MG63 (cell line): ENCODE measurements at places on chromosomes 7 and 10.
A peak's percentile ranks its signal among the peaks of the same experiment; 100 is the strongest.

GRCh38 chr7:45190406-45191165, 33.0 kb downstream of the RAMP3 start:
- DNase-seq, result no peak

- no peak for DNase-seq
These were observed 1.1 kb downstream of the ZNF511 start for GRCh38 chr10:133309720-133310398.

GRCh38 chr10:108597031-108597430, 1326.3 kb downstream of the XPNPEP1 start:
- DNase-seq, result no peak

- DNase-seq, result peak; percentile 25
These were observed 299.6 kb upstream of the SP4 start for GRCh38 chr7:21128062-21128817.

DNA sequence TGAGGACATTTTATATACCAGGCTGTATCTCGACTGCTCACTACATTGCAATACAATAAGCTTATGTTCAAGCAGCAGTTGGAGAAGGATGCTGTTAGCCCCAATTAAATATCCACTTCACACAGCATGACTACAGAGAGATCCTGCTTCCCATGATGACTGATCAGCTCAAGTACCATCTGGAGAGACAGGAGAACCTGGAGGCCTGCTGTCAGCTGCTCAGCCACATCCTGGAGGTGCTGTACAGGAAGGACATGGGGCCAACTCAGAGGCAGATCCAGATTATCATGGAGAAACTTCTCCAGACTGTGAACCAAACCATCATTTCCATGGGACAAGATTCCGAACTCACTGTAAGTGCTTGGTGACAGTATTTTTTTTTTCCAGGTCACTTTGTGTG, 22.5 kb downstream of the RNF133 start:
- DNase-seq, result no peak

GRCh38 chr7:30890226-30890625, 21.4 kb upstream of the AQP1 start:
- no peak for DNase-seq

DNA sequence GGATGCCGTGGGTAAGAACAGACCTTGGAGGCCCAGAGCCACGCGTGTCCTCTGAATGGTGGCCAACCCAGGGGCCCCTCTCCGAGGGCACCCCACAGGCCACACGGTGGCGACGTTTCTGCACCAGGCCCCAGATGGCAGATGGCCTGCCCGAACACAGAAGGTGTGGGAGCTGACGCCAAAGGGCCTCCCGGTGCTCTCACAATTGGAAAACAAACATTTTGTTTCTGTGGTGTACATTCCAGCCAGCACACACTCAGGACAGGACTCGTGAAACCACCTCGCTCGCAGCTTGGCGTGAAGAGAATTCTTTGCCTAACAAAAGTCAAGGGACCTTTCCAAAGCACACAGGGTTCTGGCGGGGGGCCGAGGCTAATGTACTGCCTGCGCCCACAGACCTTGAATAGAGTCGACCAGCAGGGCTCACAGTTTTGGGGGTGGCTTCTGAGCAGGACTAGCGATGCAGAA, 112.1 kb downstream of the FAM53B start:
- no peak for DNase-seq

GRCh38 chr7:73308074-73308664, 457 bp downstream of the NSUN5 start:
- DNase-seq, result no peak

GRCh38 chr10:48791267-48791928, 106.7 kb downstream of the WDFY4 start:
- DNase-seq, result no peak

- DNase-seq, result no peak
These were observed 399.0 kb downstream of the DNAJB6 start for GRCh38 chr7:157735826-157736225.

- peak; percentile 43 for DNase-seq
These were observed 25.7 kb upstream of the NDST2 start for GRCh38 chr10:73837072-73837471.
